ENCODE measurements at places on chromosomes 3 and 15.

DNA sequence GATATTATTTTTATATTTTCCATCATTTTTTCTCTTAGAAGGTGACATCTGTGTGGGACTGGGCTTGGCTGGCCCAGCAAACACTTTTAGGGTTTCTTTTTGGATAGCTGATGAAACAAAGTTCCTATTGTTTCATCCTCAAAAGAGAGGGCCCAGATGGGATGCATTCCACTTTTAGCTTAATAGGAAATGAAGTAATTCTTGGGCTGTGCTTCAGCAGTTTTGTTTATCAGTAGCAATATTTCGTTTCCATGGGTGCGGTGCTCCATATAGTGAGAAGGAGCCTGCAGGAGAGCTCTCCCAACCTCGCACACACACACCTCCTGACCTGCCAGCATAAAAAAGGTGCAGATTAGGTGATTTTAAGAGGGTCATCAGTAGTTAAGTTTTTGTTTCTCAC, 147.5 kb downstream of the AKAP13 start:
- DNase-seq, result no peak

- DNase-seq, result no peak
These were observed 32.0 kb upstream of the COPB2 start for GRCh38 chr3:139421460-139421859.

- DNase-seq, result no peak
These were observed 407.3 kb downstream of the NAALADL2 start for GRCh38 chr3:175266478-175266877.

DNA sequence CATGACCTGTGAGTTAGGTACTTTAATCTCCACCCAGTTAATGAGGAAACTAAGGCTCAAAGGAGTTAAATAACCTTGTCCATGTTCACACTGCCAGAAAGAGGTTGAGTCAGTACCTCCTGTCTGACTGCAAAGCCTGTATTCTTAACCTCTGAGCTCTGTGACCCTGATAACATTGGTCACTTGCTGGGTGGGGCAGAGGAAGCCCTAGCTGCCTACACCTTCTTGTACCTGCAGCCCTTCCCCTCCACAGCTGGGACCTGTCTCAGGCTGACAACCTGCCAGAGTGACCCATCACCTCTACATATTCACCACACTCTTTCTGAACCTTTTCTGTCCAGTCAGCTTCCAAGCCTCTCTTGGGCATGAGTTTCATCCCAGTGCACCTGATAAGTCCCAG, 106.1 kb upstream of the HES1 start:
- DNase-seq, result no peak

GRCh38 chr3:133283958-133284807, 115.7 kb upstream of the BFSP2 start:
- DNase-seq, result no peak

DNA sequence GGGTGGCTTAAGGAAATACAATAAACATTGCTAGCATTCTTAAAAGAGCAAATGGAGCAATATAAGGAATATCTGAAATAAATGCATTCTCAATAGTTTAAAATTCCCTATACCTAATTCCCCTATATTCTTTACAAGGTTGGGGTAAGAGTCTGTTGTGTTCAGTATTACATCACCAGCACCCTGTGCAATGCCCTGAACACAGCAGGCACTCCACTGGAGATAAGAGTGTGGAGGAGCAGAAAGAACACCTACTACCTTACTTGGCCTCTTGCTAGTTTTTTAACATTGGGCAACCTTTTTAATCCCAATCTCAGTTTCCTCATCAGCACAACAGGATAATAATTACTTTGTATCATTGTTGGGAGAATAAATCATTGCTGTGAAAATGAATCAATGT, 140.2 kb upstream of the PLXND1 start:
- DNase-seq, result no peak

DNA sequence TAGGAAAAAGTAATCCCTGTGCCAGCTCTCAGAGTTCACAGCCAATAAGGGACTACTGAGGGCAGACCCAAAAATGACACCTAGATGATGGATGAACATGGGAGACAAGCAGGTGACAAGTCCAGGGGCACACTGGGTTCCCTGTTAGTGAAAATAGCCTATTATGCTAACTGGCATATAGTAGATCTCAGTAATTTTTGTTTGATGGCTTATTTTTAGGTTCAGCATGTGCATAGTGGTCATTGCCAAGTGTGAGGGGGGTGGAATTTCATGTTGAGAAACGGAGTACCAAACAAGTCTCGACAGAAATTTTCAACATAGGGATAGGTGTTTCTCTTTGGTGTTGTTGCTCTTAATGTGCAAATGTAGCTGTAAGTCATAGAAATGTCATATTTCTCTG, 6.4 kb upstream of the ITGB5 start:
- no peak for DNase-seq

- DNase-seq, result no peak
These were observed 99.2 kb downstream of the AGBL1 start for GRCh38 chr15:86178845-86179244.
